Esophagus squamous epithelium (tissue), 5 donors: ENCODE measurements at places on chromosomes 6 and 20. TPM values are rescaled to one million over a fixed set of nuclear protein-coding genes. Genes with fewer than 3 reads are reported as not detected.

DNA sequence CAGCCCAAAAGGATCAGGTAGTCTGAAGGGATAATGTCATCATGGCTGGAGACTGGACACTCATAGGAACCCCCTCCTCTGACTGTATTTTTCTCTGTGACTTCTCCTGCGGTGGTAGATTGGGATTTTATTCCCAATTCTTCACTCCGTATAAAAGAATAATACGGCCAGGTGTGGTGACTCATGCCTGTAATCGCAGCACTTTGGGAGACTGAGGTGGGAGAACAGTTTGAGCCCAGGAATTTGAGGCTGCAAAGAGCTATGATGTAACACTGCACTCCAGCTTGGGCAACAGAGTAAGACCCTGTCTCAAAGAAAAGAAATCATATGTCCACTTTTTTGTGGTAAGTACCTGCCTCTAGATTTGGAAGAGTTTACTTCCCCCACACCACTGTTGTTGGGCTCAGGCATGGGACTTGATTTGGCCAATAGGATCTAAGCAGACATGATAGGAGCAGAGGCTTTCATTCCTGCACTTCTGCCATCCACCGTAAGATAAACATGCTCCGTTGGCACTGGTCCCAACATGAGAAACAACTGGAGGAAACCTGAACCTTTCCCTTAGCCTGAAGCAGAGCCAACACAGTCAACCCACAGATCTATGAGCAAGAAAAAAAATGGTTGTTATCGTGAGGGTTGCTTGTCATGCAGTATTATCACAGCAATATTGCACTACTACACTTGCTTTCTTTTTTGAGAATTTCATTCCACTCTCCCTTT, 82.0 kb downstream of the JPH2 start:
- no peak for DNase-seq

DNA sequence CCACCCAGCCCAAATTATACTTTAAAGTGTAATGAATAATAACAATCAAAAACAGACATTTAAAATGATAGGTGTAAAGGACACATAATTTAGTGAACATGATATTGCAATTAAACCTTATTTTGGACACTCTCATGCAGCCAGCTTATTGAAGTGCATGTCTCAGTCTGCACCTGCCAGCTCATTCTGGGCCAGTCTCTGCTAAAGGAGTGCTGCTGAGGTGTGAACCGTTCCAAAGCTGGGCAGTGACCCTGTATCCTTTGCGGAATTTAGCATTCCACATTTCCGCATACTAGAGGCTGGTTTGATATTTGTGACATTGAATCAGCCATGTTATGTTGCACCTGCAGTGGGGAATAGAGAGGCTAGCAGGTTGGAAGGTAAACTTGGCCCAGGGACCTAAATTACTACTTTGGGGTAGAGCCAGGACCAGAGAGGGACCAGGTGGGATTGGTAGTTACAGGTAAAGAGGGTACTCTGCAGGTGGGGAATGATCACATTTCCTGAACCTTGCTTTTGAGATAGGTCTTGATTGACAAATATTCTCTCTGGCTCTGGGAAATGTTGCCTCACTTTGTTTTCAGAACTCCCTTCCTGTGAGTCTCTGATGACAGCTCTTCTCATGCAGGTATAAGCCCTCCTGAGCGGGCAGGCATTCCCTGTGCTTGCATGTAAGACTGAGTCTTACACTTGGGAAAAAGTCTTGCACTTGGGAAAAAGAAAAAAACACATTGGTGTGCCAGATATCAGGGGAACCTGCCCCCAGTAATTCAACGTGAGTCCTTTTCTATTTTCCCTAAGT, 26.2 kb downstream of the TULP4 start:
- no peak for DNase-seq

DNA sequence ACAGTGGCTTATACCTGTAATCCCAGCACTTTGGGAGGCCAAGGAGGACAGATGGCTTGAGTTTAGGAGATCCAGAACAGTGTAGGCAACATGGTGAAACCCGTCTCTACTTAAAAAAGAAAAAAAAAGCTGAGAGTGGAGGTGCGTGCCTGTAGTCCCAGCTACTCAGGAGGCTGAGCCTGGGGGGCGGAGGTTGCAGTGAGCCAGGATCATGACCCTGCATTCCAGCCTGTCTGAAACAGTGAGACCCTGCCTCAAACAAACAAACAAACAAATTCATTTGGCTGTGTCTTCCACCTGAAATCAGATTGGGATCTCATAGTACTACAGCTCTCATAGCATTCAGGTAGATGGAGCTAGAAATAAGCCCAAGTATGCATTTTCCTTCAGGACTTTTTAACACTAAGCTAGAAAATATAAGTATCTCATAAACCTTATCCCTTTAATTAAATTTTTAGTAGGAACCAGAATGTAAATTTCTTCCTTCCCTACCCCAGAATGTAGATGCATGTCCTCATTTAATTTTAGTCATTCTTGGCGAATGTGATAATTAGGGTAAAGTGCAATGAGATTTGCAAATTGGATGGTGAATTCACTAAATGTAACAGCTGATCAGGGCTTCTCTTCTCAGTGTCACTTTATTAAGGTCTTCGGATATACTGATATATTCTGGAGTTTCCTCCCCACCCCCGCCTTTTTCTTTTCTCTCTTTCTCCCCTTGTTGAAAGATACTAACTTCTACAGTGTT, 190.4 kb downstream of the CDKAL1 start:
- DNase-seq = no peak

GRCh38 chr6:146420255-146420654, 123.4 kb upstream of the RAB32 start:
- DNase-seq = no peak

GRCh38 chr6:32941214-32941768, 463 bp upstream of the HLA-DMB start:
- no peak for DNase-seq

DNA sequence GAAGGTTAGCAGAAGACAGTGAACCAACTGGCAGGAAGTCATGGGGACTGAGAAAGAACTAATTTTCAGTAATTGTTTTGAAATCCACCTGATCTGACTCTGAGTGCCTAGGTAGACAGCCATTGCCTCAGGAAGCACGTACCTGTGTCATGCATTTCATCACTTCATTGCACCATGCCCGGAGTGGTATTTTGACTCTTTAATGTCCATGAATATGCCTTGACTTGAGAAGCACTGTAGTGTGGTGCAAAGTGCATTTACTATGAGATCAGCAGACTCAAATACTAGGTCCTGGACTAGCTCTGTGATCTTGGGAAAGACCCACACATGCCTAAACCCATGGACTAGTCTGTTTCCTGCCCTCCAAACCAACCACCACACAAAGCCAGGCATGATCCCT, 370.9 kb upstream of the MARCKS start:
- DNase-seq = no peak

- no peak for DNase-seq
Observed at GRCh38 chr6:15946701-15947385, 182.0 kb upstream of the MYLIP start.

DNA sequence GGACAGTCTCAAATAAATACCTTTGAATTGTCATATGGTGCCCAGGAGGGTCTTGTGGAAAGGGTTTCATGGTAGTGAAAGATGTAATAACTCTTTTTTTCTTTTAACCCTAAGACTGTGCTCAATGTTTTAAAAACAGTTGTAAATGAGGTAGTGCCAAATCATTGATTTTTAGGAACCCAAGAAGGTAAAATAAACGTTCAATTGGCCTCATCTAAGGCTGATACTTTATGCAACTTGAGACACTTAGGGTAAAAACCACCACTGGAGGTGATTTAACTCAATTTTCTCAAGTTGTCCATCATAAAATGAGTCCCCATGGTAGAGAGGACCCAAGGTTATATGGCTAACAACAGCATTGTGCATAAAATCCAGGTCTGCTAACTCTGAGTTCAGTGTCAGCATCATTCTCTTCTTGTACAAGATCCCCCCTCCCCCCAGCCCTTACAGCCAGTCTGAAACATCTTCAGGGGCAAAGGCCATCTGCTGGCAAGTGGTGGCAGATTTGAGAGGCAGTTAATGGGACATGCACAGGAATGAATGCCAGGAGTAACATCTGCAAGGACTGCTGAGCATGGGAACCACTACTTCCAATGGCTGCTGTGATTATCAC, 244.4 kb downstream of the GMPR start:
- DNase-seq = no peak

DNA sequence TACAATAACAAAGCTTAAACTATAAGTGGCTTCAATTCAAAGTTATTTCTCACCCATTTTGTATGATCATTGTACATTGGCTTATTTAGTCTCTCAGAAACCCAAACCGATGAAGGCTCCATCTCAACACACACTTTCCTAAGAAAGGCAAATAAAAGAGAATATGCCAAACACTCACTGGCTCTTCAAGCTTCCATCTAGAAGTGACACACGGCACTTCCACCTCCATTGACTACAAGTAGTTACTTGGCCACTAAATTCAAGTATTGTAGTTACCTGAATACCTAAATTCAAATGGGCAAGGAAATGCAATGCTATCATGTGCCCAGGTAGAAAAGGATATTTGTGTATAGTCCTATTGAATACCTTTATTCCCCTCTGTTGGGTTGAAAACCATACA, 170.6 kb downstream of the OGFRL1 start:
- DNase-seq = no peak

DNA sequence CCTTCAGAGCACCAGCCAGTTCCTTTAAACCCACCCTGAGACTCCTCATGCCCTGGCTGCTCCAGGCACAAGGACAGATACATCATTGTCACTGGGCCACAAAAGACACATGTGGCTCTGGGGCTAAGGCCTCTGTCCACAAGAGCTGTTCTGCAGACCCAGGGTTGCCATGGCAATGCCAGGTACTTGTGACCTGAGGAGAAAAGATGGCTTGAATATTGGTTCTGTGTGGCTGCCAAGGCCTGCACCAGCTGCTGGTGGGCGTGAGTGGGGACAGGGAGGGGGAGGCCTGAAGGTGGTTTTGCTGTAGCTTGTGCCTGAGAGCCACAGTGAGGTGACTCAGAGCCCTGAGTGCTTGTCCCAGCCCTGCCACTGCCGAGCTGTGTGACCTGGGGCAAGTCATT, 31.8 kb downstream of the SAYSD1 start:
- no peak for DNase-seq

GRCh38 chr20:32891926-32892660, 33.4 kb downstream of the EFCAB8 start:
- no peak for DNase-seq

DNA sequence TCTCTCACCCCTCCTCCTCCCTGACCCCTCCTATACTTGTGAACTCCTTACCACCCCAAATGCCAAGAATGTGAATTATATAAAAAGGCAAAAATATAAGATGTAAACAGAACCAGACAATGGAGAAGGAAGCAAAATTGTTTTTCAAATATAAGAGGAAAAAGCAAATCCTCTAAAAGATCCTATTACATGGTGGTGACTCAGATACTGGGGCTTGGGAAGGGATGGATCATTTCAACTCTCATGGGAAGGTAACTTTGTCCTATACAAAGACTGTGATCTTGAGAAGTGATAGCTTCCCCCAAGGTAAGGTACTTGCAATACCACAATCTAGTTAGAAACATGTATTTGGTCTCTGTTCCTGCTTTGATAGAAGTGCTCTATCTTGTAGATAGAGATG, 24.6 kb upstream of the TNFRSF21 start:
- DNase-seq = no peak

GRCh38 chr6:36132246-36132895, 2.1 kb downstream of the MAPK13 start:
- DNase-seq = no peak

DNA sequence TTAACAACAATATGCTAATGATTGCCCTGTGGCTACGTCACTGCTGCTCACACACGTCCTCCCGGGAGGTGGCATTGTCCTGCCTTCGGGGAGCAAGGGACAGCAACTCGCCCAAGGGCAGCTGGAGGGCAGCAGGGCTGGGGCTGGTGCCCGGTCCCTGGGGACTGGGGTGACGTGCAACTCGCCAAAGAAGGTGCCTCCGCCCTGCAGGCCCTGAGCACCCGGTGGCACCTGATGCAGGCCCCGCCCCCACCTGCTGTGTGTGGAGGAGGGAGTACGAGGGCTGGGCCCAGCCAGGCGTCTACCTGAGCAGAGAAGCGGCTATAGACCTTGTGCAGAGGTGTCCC, 64.8 kb upstream of the SLCO4A1 start:
- DNase-seq = no peak

DNA sequence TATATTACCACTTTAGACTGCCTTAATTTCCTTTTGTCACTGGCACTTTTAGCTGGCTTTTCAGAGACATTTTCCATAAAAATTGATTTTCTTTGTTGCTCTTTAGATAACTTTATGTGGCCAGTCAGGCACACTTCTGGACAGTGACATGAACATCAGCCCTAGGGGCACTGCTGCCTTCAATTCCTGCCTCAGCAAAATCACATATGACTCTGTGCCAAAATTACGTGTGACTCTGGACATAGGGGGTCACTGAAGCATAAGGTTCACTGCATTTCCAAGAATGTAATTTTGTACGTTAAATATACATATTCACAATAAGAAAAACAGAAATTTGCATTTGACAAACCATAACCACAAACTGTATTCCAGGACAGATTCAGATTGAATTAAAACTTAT, 66.5 kb downstream of the ESF1 start:
- no peak for DNase-seq

- DNase-seq = no peak
Observed at GRCh38 chr20:39458452-39458851, 496.3 kb downstream of the DHX35 start.

OTOR gene
- not detected for total RNA-seq

PNLDC1 gene
- not detected for total RNA-seq

DBNDD2 gene
- 39.3 TPM for total RNA-seq

FRK gene
- 9.2 TPM for total RNA-seq

ZNF391 gene
- total RNA-seq = 0.53 TPM
